ENCODE measurements at places on chromosomes 5 and 9. TPM values are rescaled to one million over a fixed set of nuclear protein-coding genes. Genes with fewer than 3 reads are reported as not detected.

DNA sequence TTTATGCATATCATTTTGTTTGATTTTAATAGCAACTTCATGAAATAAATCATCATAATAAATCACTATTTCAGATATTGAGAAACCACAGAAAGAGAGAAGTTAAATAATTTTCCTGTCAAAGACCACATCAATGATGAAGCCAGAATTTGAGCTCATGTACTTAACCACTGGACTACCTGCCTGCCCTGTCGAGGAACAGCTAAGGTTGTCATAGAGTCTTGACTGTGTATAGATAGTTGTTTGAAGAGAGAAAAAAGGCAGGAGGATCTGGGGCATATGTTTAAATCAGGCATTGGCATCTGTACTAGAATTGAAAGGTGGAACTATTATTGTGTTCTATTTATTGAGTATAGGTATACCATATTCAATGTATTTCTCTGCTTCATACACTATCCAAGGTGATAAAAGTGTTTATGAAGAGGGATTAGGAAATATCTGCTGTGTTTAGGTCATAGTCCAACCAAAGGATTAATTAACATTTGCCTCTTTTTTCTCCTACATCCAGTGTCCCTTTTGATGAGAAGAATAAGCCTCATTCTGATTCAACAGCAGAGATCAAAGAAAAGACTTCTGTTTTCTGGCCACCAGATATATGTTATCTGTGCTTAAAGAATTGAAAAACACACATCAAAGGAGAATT lies 37.3 kb upstream of the CDKN2B start:
- H3K36me3 ChIP-seq, result no peaks in the 10 kb centered on the region
- no peak overlapping the region for H3K4me3 ChIP-seq
- no peaks in the 10 kb centered on the region for H3K27me3 ChIP-seq
- H3K4me1 ChIP-seq, result no peaks in the 10 kb centered on the region

- no peak overlapping the region for H3K27ac ChIP-seq
- no peak for DNase-seq
- no peaks in the 10 kb centered on the region for H3K27me3 ChIP-seq
- no peak overlapping the region for H3K4me3 ChIP-seq
Measured at GRCh38 chr5:132243366-132243977, 14.0 kb upstream of the PDLIM4 start.

DNA sequence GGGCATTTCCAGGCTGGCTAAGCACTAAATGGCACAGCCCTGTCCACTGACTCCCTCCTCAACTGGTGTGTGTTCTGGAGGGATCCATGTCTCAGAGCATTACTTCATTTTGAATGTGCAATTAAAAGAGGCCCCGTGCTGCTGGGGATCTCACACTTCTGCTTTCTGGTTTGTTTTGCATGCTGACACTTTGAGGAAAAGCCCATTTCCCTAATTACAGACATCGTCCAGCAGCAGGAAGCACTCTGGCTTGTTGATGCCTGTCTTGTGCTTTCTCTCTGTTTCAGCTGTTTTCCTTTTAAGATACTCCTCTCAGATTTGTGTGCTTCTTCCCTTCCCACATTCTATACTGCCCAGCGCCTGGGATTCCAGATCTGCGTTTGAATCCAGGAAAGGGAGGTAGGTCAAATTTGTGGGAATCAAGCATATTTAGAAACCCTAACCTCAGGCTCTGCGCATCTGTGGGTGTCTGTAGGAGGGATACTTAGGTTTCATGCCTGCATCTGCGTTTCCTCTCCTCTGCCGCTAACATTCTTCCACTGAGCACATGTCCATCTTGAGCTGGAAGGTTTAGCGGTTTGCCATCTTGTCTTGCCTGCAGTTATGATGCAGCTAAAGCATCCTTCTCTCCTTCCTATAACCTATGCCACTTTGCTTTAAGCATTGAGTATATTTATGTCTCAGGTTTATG lies 25.7 kb downstream of the SYK start:
- H3K4me1 ChIP-seq, result no peaks in the 10 kb centered on the region
- no peak for DNase-seq
- no peaks in the 10 kb centered on the region for H3K36me3 ChIP-seq
- no peak overlapping the region for H3K4me3 ChIP-seq

DNA sequence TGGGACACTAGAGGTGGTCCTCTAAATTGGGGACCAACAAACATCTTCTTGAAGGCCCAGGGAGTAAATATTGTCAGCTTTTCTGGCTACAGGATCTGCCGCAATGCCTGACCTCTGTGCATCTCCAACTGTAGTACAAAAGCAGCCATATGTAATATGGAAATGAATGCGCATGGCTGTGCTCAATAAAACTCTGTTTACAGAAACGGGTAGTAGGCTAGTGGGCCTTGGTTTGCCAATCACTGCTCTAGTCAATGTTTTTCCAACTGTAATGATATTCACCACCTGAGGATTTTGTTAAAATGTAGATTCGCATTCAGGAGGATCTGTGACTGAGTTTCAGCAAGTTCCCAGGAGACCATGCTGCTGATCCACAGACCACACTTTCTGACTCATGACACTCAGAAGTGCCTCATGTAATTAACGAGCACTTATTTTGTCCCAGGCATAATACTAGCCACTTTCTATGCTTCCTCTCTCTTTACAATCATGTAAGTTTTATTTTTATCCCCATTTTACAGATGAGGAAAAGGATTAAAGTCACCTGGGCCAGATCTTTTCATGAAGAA lies 96.9 kb downstream of the MED27 start:
- peaks cover 4% of the 10 kb centered on the region for H3K4me1 ChIP-seq
- H3K4me3 ChIP-seq, result no peak overlapping the region
- no peak for DNase-seq
- no peak overlapping the region for H3K27ac ChIP-seq
- no peaks in the 10 kb centered on the region for H3K36me3 ChIP-seq

- no peaks in the 10 kb centered on the region for H3K36me3 ChIP-seq
- no peaks in the 10 kb centered on the region for H3K27me3 ChIP-seq
- no peaks in the 10 kb centered on the region for H3K4me1 ChIP-seq
- DNase-seq, result peak; percentile 72
- H3K27ac ChIP-seq, result no peak overlapping the region
Measured at GRCh38 chr9:75265525-75265972, 177.2 kb downstream of the OSTF1 start.

DNA sequence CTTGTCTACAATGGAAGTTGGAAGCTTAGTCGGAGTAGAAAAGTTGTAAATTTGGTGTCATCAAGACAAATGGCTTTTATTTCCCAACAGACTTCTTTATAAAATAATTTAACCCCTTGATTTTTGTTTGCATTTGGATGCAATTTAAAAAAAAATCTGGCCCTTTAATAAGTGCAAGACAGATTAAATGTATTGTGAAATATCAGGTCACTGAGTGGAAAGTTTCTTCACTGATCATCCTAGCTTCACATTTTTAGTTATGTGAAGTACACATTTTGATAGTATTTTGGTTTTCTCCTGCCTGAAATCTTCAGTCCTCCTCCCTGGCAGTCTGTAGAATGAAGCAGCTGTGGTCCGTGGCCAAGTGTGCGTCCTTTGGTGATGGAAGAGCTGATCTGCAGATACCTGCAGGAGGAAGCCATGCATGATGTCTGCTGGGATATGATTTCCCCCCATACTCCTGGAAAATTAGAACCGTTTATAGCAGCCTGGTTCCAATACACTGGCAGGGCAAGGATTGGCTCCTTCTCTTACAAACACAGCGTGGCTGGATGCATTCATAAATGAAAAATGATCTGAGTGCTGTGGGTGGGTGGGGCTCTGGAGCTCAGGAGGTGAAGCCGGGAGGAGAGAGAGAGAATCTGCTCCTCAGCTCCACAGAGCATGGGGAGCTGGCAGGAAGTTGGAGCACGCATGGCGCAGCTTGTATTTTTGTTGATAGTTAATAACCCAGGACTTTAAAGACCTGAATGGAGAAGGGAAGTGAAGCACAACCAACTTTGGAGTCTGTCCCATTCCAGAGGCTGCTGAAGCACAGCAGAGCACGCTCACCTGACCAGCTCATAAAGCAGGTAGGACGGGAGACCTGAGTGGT lies 238.4 kb downstream of the GOLPH3 start:
- no peak for DNase-seq
- no peak overlapping the region for H3K27ac ChIP-seq
- H3K4me1 ChIP-seq, result no peaks in the 10 kb centered on the region
- H3K36me3 ChIP-seq, result no peaks in the 10 kb centered on the region

GRCh38 chr5:157431544-157432200 lies 28.3 kb upstream of the NIPAL4 start:
- DNase-seq, result no peak
- no peaks in the 10 kb centered on the region for H3K4me1 ChIP-seq
- H3K27ac ChIP-seq, result no peak overlapping the region
- H3K36me3 ChIP-seq, result no peaks in the 10 kb centered on the region

- DNase-seq, result no peak
- no peaks in the 10 kb centered on the region for H3K4me1 ChIP-seq
- H3K27me3 ChIP-seq, result no peaks in the 10 kb centered on the region
- H3K4me3 ChIP-seq, result no peak overlapping the region
- no peaks in the 10 kb centered on the region for H3K36me3 ChIP-seq
Measured at GRCh38 chr5:127957701-127958239, 125.8 kb upstream of the SLC12A2 start.

DNA sequence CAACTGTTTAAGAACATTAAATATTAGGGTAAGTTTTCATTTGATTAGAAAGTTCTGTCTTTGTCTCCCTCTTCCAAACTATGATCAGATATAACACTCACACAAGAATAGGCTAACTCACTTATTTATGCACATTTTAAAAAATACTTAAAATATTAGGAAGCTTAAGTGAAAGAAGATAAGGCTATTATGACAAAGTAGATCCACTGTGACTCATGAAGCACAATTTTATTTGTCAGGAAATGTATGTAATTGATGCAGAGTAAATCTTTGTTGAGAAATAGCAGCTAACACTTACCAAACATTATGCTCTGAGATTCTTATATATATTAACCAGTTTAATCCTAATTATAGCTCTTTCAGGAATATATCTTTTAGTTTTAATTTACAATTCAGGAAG lies 560.6 kb downstream of the CSNK1G3 start:
- no peaks in the 10 kb centered on the region for H3K27me3 ChIP-seq
- no peak overlapping the region for H3K27ac ChIP-seq
- no peaks in the 10 kb centered on the region for H3K4me1 ChIP-seq
- no peaks in the 10 kb centered on the region for H3K36me3 ChIP-seq
- DNase-seq, result no peak

GRCh38 chr5:159768243-159768642 lies 148.0 kb upstream of the ADRA1B start:
- DNase-seq, result no peak
- peaks cover 3% of the 10 kb centered on the region for H3K4me1 ChIP-seq
- H3K36me3 ChIP-seq, result no peaks in the 10 kb centered on the region
- H3K27ac ChIP-seq, result no peak overlapping the region
- no peak overlapping the region for H3K4me3 ChIP-seq
- no peaks in the 10 kb centered on the region for H3K27me3 ChIP-seq

DNA sequence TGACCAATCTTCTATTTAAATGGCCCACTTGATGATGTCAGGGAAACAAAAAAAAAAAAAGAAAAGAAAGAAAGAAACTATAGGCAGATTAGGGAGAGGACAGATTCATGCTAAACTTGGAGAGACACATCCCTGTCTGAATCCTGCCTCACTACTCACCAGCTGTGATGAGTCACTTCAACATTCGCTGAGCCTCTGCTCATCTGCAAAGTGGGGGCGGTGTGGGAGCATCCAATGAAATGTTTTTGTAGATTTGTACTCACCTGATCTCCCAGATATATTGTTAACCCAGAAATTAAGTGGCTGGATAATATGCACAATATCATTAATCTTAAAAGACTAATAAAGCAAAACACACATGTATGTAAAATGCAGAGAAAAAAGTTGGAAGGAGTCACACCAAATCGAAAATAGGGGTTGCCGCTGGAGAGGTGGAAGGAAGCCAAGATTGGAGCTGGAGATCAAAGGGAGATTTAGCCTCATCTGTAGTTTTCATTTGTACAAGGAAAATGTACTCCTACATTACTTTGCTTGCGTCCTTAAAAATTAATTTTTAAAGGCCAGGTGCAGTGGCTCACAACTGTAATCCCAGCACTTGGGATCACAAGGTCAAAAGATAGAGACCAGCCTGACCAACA lies 17.0 kb upstream of the ERGIC1 start:
- no peak for DNase-seq
- H3K4me3 ChIP-seq, result no peak overlapping the region
- H3K27me3 ChIP-seq, result no peaks in the 10 kb centered on the region
- no peaks in the 10 kb centered on the region for H3K36me3 ChIP-seq
- H3K27ac ChIP-seq, result no peak overlapping the region

DNA sequence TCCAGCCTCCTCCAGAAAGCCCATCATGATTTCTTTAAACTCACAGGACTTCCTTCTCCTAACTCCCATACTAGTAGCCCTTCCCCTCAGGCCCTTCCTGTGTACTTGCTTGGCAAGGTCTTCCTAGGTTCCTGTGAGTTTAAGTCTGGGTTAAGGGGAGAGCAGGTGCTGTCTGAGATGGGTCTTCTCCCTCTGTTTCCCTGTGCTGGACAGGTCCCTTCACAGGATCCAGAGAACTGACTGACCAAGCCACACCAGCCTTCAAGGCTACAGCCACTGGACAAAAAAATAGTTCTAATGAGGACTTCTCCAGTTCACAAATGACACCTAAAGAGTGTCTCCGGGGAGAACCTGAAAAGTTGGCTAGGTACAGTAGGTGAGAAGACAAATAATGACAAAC lies 29.5 kb upstream of the MYORG start:
- H3K36me3 ChIP-seq, result peaks cover 46% of the 10 kb centered on the region
- H3K4me3 ChIP-seq, result no peak overlapping the region
- H3K4me1 ChIP-seq, result no peaks in the 10 kb centered on the region
- H3K27me3 ChIP-seq, result no peaks in the 10 kb centered on the region
- H3K27ac ChIP-seq, result no peak overlapping the region

DNA sequence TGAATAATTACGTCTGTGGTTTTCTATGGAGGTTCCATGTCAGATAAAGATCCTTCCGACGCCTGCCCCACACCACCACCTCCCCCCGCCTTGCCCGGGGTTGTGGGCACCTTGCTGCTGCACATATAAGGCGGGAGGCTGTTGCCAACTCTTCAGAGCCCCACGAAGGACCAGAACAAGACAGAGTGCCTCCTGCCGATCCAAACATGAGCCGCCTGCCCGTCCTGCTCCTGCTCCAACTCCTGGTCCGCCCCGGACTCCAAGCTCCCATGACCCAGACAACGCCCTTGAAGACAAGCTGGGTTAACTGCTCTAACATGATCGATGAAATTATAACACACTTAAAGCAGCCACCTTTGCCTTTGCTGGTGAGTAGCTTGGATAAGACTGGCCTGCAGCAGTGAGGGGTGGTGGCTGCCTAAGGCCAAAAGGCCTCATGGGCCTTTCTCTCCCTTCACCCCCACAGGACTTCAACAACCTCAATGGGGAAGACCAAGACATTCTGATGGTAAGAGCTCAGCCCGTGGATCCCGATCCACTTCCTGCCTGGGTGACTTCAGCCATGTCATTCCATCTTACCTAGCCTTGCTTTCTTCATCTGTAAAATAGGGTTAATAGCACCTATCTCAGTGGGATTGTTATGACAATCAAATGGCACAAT lies at the start of gene IL3:
Gene IL3, plus strand, starts transcription at position 155 of the 661 bp plus-strand sequence. Its CDS starts 52 bp downstream, at position 207.
- H3K4me3 ChIP-seq, result no peak within 1 kb of the TSS
- no peaks in the 10 kb centered on the region for H3K36me3 ChIP-seq
- H3K27me3 ChIP-seq, result no peaks in the 10 kb centered on the region
- no peak within 1 kb of the TSS for H3K27ac ChIP-seq
- no peaks in the 10 kb centered on the region for H3K4me1 ChIP-seq
- no peak for DNase-seq

FBP2 gene
- not detected for total RNA-seq

TMEM174 gene
- not detected for total RNA-seq

SAPCD2 gene
- 8.7 TPM for total RNA-seq

PTGES gene
- total RNA-seq, result 8.9 TPM

LRRC26 gene
- not detected for total RNA-seq

SHROOM1 gene
- total RNA-seq, result 49.4 TPM

EEIG1 gene
- total RNA-seq, result 32.8 TPM

BAAT gene
- 0.53 TPM for total RNA-seq

KIAA1958 gene
- 2.0 TPM for total RNA-seq

All from ascending aorta (tissue), 2 donors.